ENCODE measurements at places on chromosomes 13 and 19.

DNA sequence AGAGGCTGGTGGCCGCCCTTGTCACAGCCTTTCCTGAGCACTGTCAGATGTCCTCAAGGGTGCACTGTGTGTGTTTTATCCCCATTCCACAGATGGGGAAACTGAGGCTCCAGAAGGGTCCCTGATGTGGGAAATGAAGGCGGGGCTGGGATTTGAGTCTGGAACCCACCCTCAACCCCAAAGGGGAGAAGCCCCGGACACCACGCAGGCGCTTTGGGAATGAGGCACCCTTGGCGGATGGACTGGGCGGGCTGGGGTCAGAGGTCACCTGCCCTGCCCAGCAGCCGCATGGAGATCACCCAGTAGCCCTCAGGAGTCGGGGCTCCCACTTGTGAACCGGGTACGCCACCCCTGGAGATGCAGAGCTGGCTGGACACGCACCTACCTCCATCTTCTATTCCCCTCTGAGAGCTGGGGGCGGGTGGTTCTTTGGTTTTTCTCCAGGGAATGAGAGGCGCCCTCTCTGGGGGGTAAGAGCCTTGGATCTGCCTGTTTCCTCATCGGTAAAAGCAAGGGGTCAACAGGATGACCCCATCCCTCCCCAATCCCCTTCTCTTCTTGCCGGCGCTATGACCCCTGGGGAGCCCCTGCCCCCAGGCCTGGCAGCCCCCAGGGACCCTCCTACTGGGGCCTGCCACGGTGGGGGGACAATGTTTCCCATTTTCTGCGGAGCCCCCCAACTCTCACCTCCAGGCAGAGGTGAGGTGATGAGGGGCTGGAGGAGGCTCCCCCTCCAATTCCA lies 8.3 kb upstream of the ONECUT3 start:
- DNase-seq = no peak

DNA sequence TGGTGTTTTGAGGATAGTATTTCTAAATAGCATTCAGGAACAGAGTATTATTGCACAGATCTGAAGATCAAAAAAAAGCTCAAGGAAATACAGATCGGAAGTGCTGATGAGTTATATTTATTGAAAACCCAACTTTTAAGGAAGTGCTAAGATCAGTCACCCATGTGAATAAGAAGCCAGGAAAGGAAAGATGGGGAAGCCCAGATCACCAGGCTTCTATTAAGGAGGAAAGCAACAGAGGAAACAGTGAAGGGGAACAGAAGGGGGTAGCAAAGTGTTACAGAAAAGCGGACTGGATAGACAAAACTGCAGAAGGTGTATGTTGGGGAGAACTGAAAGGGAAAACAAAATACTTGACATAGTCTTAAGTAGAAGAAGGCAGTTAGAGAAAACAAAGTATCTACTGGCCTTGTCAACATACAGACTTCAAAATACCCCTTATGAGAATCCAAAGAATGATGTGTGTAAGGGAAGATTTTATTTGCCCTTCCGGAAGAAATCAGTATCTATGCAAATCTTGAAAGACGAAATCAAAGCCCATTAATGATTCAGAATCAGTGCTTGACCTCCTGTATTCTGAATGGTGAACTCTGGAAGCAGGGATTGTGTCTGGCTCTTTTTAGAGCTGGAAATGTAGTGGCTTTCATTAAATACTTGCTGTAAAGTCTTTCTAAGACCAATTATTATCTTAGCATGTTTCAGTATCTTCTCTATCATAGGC lies 12.1 kb downstream of the UFM1 start:
- DNase-seq = no peak

GRCh38 chr13:48910686-48911085 lies 65.0 kb upstream of the FNDC3A start:
- no peak for DNase-seq

- no peak for DNase-seq
These were observed at the start of gene PGLYRP1 for GRCh38 chr19:46022431-46023310. TSS of gene PGLYRP1 (minus strand) at chr19:46023053. CDS start at chr19:46023021, 32 bp downstream.

DNA sequence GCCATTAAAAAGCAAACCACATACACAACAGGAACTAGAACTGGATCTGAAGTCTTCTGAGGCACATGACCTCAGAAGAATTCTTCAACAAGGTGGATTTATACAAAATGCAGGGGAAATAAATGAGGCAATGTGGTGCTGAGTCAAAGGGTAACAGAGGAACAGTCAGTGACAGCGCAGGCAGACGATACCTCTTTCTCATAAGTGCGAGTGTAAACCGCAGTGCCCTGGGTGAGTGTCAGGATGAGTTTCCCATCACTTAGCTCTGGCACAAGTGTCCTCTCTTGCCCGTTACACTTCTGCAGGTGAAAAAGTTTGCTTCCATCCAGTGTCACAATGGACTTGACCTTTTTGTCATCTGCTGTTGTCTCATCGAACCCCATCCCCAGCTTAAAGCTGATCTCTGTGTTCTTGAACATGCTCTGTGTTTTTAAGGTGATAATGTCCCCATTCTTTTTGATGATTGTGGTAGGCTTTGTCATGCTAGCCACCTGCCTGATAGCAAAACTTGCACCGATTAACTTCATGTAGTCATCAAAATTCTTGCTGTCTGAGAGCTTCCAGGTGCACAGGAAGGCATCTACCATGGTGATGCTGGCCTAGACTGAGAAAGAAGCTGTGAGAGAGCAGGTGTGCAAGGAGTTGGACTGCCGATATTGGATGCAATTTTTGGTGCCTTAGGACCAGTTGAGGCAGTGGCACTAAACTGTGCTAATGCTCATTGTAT lies 97.3 kb downstream of the AKAP11 start:
- no peak for DNase-seq

DNA sequence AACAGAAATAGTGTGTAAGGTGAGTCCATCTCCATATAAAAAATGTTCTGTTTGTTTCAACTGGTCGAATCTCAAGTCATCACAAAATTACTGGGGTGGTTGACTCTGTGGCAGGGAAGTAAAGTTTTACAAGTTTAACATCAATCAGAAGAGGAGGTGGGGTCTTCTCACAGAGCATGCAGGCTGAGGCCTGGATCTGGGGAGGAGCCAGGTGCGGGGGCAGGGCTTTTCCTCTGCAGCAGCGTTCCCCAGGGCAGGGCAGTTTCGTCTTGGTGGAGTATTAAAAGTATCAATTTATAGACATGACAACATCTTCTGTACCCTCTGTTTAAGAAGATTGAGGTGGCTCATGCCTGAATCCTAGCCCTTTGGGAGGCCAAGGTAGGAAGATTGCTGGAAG lies 68.8 kb downstream of the SLC7A9 start:
- no peak for DNase-seq

- no peak for DNase-seq
These were observed 504.8 kb downstream of the SLITRK1 start for GRCh38 chr13:83377491-83377890.
